ENCODE measurements at places on chromosomes 1 and 21. TPM values are rescaled to one million over a fixed set of nuclear protein-coding genes. Genes with fewer than 3 reads are reported as not detected.

Gene LRRC71
- polyA plus RNA-seq = 0.31 TPM

Gene NHLH2
- polyA plus RNA-seq = 1.9 TPM

DNA sequence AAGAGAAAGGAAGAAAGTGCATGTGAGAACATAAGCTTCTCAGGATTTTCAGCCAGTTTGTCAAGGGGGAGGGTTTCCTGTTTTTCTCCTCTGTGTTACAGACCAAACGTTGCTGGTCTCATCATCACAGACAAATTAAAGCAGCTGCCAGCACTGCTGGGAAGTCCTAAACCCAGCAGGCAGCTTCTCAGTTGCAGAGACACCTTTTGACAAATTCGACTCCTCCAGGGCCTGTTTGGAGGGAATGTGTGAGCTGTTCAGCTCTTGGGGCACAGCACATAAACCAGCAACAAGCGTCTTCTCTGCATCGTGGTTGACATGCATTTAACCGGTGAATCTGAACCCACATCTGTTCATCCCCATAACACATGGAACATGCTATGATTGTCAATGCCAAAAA is 454.6 kb upstream of the RUNX1 start:
- DNase-seq = no peak

DNA sequence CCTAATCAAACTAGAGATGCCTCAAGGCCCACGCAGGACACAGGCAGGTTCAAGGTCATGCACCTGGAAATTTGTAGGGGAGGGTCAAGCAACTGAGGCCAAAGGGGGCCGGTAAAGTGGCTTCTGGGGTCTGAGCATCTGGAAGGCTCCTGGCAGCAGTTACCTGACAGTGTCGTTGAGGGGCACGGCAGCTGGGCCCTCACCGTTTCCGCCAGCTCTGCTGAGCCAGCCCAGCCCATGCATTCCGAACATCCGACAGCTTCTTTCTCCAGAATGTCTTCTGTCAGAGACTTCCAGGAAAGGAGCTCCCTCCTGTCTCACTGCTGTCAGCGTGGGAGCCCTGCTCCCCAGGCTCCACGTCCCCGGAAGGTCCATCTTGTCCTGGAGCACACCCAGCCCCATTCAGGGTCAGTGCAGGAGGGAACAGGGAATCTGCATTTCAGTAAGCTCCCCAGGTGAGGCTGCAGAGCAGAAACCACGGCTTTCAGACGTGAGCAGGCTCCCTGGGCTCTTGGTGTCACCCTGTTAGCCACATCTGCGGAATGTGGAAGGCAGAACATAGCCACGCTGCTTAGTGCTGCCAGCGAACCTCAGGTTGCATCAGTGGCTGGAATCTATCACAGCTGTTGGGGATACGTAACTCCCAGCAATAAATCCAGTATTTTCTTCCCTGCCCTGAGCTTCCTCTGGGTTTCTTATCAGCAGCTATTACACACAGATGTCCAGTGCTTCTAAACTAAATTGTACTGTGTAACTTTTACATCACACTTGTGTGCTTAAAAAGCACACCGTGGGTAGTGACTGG is 36.3 kb upstream of the FAM3B start:
- no peak for DNase-seq

DNA sequence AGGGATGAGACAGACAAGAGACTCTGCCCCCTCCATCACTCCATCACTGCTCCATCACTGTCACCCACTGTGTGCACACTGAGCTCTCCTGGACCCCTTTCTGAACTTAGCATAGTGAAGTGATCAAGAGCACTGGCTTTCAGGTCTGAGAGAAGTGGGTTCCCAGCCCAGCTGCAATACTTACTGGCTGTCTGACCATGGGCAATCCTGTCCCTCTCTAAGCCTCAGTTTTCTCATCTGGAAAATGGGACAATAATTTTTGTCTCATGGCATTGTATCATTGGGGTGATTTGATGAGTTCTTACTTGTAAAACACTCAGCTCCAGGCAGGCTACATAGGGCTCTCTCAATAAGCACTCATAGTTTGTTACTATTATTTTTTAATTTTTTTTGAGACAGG is 7.5 kb upstream of the RPS6KA1 start:
- DNase-seq = no peak

- no peak for DNase-seq
Measured at GRCh38 chr1:228921481-228921880, 186.2 kb downstream of the RHOU start.

GRCh38 chr1:15364740-15365139 is 44.9 kb upstream of the EFHD2 start:
- peak; percentile 46 for DNase-seq
